Hematopoietic multipotent progenitor cell treated with erythropoietin and hydrocortisone succinate and interleukin-3 and kit ligand, for 8 days (in vitro differentiated cells): ENCODE measurements at places on chromosomes 1 and 21.

- no peak for DNase-seq
Observed at GRCh38 chr1:10594595-10595223, 120.0 kb downstream of the PEX14 start.

DNA sequence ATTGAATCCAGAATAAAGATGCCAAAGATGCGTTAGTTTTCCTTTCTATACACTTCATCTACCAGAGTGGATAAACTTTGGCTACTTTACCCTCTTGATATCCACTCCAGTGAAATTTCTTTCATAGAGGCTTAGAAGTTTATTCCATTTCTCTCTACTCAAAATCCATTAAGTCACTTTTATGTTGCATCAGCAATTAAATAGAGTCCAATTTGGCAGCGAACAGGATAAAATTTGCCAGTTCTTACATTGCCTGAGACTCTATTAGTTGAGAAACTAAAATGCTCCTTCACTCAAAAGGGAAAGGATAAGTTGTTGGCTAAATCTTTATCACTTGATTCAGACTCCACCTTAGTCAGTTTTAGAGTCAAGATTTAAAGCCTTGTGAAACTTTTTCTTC lies 57.9 kb downstream of the ACBD6 start:
- DNase-seq, result no peak

DNA sequence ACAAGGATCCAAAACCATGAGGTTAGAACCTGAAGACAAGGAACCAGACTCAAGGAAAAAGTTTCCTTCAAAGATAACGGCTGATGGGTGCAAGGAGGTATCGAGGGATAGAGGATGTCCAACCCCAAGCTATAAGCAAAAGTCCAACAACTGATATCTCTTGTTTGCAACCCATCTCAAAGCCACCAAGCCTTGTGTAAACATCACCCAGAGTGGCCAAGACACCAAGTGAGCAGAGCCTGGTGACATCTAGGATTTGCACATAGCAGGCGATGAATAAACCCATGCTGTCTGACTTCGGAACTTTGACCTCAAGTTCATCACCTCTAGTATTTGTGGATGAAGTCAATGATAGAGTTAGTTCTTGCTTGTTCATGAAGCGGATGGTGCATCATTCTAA lies 180.7 kb downstream of the ETS2 start:
- peak; percentile 59 for DNase-seq

- no peak for DNase-seq
Observed at GRCh38 chr1:38941527-38942019, at the start of gene RHBDL2. Gene RHBDL2, minus strand, starts transcription at chr1:38941830. Its CDS starts 22,618 bp downstream, at chr1:38919212.

- DNase-seq, result peak; percentile 33
Observed at GRCh38 chr1:67740543-67740942, 55.5 kb downstream of the GADD45A start.
